CD4-positive, alpha-beta T cell treated with Interleukin-4 for 1 hour (primary cell): ENCODE measurements at places on chromosomes 13 and 19.

DNA sequence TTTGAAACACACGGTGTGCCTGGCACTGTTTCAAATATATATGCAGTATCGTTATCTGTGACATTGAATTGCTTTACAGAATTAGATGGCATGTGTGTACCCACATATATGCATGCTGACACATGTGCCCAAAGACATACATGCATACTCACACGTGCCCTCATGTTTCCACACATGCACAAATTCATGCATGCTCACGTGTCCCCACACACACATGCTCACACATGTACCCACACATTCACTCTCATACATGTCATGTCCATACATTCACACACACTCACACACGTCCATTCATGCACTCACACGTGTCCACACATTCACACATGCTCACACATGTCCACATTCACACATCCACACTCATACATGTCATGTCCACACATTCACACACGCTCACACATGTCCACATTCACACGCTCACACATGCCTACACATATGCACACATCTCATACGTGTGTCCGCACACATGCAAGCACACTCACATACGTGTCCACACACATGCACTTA, 17.9 kb upstream of the C13orf46 start:
- DNase-seq = no peak

GRCh38 chr13:64256751-64257150, 2841.1 kb upstream of the PCDH20 start:
- DNase-seq = no peak

GRCh38 chr19:7710616-7711015, 8.7 kb upstream of the FCER2 start:
- no peak for DNase-seq

- no peak for DNase-seq
These were observed 102.8 kb downstream of the EFNB2 start for GRCh38 chr13:106432636-106433035.

DNA sequence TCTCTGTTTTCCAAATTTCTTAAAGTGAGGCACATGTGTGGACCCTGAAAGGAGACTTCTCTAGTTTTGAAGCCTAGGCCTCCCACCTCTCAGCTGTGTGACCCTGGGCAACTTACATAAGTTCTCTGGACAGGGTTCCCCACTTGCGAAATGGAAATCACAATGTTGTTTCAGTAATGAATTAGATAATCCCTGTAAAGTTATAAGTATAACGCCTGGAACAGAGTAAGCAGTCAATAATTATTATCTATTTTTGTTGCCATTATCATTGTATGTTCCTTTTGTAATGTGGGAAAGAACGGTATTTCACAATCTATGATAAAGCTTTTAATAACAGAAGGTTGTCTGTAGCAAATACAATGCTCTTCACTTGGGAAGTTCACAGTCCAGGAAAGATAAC, 437.3 kb upstream of the ZNF507 start:
- no peak for DNase-seq

GRCh38 chr13:44198826-44199225, 174.8 kb upstream of the SERP2 start:
- DNase-seq = no peak

DNA sequence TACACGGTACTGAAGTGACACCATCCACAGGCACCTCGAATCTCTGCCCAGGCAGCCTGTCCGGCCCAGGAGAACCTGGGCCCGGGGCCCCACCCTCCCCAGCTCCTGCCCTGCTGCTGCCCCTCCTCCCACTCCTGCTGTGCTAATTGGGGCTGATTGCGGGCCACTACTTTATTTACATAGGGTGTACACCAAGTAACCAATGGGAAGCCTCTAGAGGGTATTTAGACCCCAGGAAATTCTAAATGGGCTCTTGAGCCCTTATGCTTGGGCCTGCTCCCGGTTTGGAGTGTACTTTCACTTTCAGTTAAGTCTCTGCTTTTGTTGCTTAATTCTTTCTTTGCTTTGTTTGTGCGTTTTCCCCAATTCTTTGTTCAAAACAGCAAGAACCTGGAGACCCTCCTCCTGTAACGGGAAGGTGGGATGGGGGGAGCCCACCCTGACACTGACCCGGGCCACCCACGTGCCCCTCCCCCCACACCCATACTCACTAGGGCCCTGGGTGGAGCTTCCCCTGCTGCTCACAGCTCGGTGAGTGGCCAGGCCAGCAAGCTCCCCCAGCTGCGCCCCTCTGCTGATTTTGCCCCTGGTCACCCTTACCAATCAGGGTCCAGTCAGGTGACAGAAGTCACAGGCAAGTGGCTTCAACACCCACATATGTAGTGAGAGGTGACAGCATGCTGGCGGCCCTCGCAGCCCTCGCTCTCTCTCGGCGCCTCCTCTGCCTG, 9.4 kb downstream of the SCGB2B2 start:
- DNase-seq = peak; percentile 30

GRCh38 chr13:36872621-36873020, 47.4 kb downstream of the SMAD9 start:
- no peak for DNase-seq

GRCh38 chr19:15469513-15470297, 5.4 kb upstream of the RASAL3 start:
- DNase-seq = no peak

DNA sequence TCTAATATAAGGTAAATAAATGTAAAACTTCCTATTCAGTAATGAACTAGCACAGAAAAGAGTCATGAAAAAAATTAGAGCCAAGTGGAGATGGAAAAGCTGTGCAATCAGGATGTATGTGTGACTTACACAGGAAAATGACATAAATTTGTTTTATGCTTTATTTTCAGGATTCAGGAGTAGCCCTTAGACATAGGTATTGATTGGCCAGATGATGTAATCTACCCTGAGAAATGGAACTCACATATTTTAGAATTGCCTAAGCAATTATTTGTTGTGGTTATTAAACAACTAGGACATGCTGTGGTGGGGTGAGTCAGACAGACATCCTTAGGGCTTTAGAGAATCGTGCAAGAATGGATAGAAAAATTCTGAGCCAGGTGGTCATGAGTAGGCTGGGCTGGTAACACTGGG, 110.6 kb downstream of the PCDH9 start:
- DNase-seq = no peak
